RCC 7860 (cell line): ENCODE measurements at places on chromosomes 16 and 17.

DNA sequence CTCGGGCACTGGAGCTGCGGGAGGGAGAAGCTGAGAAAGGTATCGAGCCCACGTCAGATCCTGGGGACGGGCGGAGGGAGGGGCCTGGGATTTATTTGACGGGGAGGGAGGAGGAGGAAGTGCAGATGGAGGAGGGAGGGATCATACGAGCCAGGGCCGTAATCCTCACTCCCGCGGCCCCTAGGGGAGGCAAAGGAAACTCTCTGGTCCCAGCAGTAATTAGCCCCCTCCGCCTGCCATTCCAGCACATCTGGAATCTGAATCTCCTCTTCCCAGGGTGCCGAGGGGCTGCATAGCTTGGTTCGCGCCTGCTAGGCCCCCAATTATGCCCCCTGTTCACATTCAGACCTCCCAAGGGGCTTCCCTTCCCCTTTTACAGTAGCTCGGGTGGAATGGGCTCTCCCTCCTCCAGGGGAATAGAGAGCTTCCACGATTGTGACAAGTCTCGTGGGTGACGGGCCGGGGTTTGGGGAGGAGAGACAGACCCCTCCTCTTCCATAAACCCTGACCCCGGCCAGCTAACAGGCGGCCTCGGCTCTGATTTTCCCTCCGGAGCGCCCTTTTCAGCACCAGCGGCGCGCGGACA, at the start of gene SEZ6L2:
Gene SEZ6L2, minus strand, starts transcription at position 35 of the 586 bp plus-strand sequence. CDS start 531 bp downstream, outside the sequence.
- peak; percentile 81 for DNase-seq

- DNase-seq = no peak
Observed at GRCh38 chr17:47812146-47812920, 9.3 kb downstream of the OSBPL7 start.

- no peak for DNase-seq
Observed at GRCh38 chr17:67922503-67922902, 73.8 kb downstream of the C17orf58 start.

- no peak for DNase-seq
Observed at GRCh38 chr17:35468475-35468874, 19.9 kb upstream of the SLFN13 start.
